ENCODE measurements at places on chromosomes 2 and 18. TPM values are rescaled to one million over a fixed set of nuclear protein-coding genes. Genes with fewer than 3 reads are reported as not detected.

DNA sequence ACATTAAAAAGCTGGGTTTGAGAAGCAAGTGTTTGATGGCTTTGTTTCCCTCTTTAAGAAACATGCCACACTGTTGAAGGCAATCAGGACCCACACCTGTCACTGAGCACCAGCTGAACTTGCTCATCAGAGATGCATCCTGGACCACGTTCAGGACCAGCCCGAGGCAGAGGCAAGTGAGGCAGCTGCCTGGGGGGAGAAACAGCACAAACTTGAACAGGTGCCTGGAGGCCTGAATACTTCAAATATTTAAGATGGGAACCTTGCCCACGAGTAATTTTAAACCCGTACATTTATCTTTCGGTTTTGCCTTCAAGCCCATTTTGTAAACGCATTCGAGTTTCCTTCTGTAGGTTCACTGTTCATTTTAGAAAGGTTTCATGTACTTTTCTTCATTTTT, 421.3 kb downstream of the NYAP2 start:
- DNase-seq: no peak

DNA sequence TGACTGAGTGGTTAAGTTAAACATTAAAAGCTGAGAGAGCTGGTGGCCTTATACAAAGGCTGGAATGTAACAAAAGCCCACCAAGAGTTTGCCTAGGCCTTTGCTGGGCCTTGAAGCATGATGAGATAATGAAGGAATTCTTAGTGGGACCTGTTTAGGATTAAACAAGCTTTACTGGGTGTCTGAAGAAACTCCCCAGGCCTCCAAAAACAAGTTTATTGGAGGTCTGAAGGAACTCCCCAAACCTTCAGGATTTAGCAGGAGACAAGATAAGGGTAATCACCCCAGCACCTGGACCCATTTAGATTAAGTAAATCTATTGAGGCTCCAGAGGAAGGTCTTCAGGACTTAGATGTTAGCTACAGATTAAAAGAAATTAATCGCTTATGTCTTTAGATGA, 18.7 kb downstream of the PCARE start:
- no peak for DNase-seq

- no peak for DNase-seq
Observed at GRCh38 chr18:46320297-46320696, 216.1 kb downstream of the HAUS1 start.

GRCh38 chr2:101879466-101879865, 112.3 kb upstream of the IL1R2 start:
- no peak for DNase-seq

- no peak for DNase-seq
Observed at GRCh38 chr2:39373181-39373802, 63.8 kb downstream of the MAP4K3 start.

DNA sequence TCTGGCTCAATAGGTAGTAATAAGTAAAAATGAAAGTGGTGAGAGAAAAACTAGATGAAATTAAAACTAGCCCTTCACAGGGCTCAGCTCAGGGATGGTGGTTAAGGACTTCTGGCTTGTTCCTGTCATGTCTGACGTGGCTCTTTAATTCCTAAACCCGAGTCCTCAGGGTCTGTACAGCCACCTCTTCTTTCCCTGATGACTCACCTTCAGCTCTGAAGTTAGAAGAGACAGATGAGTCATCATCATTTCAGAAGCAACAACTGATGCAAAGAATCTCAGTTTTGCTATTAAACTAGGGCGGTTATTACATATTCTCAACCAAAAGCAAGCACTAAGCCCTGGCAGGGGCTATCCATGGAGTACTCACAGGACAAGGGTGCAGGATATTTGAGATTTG, 24.0 kb upstream of the ITGB6 start:
- no peak for DNase-seq

DNA sequence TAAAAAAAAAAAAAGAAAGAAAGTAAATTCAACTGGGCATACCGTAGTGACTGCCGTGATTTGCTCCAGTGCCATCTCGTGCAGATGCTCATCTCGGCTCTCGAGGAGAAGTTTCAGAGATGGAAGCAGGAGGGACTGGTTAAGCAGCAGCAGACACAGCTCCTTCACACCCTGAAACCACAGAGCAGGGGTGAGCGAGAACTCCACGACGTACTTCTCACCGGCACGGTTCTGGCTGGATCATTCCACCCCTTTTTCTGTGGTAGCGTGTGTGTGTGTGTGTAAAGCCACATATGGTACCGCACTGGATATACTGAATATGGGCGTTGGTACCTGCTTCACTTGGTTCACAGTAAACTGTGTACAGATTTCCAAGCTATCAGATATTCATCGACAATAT, 382.2 kb downstream of the NBAS start:
- no peak for DNase-seq

- no peak for DNase-seq
Observed at GRCh38 chr2:45567974-45568789, 42.9 kb downstream of the SRBD1 start.

DNA sequence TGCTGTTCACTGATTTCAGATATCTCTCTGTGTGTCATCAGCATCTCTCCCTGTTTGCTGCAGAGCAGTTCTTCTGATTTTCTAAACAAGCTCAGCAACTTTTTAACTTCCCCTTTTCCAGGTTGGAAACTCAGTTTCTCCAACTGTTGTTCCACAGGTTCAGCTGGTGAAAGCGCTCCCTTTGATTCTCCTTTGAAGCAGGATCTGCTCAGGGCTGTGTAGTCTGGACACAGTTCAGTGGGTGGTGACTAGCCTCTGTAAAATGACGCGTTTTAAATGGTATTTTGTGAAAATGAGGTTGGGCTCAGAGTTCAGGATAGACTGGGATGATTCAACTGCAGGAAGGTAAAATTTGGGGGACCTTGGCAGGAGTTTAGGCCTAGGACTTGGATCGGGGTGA, 106.3 kb downstream of the TRIM43 start:
- no peak for DNase-seq

GRCh38 chr2:26246818-26247217, 2.1 kb downstream of the HADHB start:
- no peak for DNase-seq

GRCh38 chr2:14759082-14759481, 126.6 kb downstream of the LRATD1 start:
- DNase-seq: no peak

GRCh38 chr2:43293744-43294695, 67.6 kb upstream of the ZFP36L2 start:
- no peak for DNase-seq

DNA sequence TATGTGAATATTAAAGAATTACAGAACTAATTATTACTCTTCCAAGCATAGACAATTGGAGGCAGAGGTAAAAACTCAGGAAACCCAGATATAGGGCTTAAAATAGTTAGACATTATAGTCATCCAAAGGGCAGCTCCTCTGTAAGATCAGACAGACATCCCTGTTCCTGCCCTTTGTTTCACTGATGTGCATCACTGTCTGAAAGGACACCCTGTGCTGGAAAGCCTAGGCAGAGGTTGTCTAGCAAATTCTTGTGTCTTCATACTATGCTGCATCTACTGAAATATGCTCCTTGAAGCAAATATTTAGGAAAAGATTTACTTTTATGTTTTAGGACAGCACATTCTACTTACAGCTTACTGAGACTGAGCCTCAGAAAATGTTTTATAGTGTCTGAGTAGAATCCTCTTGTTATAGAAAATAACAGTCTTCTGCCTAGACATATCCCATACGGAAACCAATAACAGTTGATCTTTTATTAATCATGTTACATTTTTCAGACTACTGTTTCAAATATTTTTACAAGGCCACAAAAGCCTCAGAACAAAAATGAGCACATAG, 977.3 kb upstream of the CDH2 start:
- DNase-seq: no peak

DNA sequence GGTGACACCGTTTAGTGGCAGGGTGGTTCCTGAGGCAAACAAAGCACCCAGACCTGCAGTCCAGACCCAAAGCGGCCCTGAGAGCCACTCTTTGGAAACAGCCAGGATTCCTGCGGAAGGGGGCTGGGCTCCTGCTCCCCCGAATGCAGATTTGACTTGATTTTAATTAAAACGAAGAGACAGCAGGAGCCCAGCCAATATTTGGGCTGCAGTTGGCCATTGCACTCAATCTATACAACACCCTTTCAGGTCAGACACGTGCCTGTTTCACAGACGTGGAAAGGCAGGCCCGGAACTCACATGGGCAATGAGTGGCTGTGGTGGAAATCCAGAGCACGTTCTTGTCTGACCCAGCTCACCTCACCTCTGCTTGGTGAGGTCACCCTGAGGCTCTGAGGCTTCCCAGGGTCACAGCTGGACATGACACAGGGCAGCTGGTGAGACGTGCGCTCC, 122.4 kb downstream of the NDUFA10 start:
- no peak for DNase-seq

CNTNAP5 gene
- polyA plus RNA-seq: 0.03 TPM

CCDC148 gene
- 11.4 TPM for polyA plus RNA-seq

ACADL gene
- polyA plus RNA-seq: 31.5 TPM

GKN2 gene
- not detected for polyA plus RNA-seq

ASXL2 gene
- 23.2 TPM for polyA plus RNA-seq

Data from left kidney (tissue), 8 donors.